ENCODE measurements at places on chromosomes 6 and 20. TPM values are rescaled to one million over a fixed set of nuclear protein-coding genes. Genes with fewer than 3 reads are reported as not detected.

- peaks cover 7% of the 10 kb centered on the region for H3K36me3 ChIP-seq
- H3K4me3 ChIP-seq, result no peak overlapping the region
- H3K27me3 ChIP-seq, result no peaks in the 10 kb centered on the region
- H3K4me1 ChIP-seq, result peaks cover 9% of the 10 kb centered on the region
- no peak overlapping the region for H3K27ac ChIP-seq
Measured at GRCh38 chr6:42374018-42374669, 77.6 kb downstream of the TRERF1 start.

GRCh38 chr6:147625946-147626345, 117.5 kb downstream of the SAMD5 start:
- H3K4me3 ChIP-seq, result no peak overlapping the region
- H3K27ac ChIP-seq, result no peak overlapping the region
- no peak for DNase-seq
- H3K36me3 ChIP-seq, result peaks cover 6% of the 10 kb centered on the region

DNA sequence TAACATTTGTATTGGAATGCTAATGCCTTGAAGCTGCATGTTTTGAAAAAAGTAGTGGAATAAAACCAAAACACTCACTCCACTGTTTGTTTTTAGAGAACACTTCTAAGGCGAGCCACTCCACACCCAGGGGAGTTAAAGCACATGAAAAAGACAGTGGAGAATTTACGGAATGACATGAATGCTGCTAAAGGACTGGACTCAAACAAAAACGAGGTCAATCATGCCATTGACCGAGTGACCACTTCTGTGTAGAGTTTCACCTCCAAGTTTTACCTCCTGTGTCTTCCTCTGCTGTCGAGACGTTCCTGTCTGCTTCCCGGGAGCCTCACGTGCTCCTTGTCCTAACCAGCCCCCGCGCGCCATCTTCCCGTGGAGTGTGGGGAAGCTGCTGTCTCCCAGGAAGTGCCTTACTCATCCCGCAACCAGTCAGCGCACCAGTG, 127.8 kb downstream of the LRRC1 start:
- H3K4me3 ChIP-seq, result peak overlapping the region; percentile 45
- peaks cover 17% of the 10 kb centered on the region for H3K4me1 ChIP-seq
- DNase-seq, result no peak
- peaks cover 22% of the 10 kb centered on the region for H3K36me3 ChIP-seq

DNA sequence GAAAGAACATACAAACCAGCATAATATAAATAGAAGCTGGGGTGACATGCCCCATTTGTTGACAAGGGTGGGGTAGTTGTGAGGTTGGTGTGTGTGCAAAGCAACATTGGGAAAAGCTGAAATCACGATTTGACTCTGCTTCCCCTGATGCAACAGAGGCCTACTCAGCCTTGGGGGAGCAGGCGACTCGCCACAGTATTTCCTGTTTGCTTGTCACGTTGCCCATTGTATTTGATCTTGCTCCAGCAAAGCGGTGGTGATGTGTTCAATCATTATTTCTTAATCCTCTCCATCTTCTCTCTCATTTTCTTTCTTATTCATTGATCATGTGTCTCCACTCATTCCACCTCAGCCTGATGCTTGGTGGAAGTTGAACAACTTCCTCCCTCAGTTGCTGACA, 165.8 kb upstream of the CITED2 start:
- no peak overlapping the region for H3K4me3 ChIP-seq
- H3K36me3 ChIP-seq, result no peaks in the 10 kb centered on the region
- H3K4me1 ChIP-seq, result peaks cover 10% of the 10 kb centered on the region
- no peak overlapping the region for H3K27ac ChIP-seq
- no peak for DNase-seq

Gene RHAG
- not detected for total RNA-seq
